ENCODE measurements at places on chromosomes 2 and 18.

DNA sequence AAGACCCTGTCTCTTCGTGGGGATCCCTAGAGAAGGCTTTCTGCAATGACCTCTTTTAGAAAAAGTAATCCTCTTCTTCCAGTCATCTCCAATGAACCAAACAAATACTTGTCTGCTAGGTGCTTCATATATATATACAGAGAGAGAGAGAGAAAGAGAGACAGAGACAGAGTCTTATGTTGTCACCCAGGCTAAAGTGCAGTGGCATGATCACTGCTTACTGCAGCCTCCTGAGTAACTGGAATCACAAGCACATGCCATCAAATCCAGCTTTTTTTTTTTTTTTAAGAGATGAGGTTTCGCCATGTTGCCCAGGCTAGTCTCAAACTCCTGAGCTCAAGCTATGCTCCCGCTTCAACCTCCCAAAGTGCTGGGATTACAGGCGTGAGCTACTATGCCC, 18.6 kb upstream of the PKDCC start:
- no peak for DNase-seq

DNA sequence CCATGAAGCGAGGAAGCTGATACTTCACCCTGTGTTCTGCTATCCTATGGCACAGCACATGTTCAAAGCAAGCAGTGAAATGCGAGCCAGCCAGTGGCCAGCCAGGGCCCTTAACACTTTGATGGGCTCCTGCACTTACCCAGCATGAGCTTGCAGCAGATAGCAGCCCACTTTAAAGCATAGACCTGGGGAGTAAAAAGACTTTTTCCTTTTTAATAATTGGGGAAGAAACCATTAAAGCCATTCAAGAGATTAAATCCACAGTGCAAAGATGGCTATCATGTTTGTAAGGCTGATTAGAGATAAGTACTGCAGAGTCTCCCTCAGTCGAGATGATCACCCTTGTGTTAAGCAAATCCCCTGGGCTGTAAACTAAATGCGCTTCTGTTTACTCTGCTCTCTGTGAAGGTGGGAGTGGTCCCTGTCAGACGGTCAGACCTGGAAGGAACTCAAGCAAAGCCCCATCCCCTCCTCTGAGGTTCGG, 15.7 kb downstream of the CCBE1 start:
- no peak for DNase-seq

DNA sequence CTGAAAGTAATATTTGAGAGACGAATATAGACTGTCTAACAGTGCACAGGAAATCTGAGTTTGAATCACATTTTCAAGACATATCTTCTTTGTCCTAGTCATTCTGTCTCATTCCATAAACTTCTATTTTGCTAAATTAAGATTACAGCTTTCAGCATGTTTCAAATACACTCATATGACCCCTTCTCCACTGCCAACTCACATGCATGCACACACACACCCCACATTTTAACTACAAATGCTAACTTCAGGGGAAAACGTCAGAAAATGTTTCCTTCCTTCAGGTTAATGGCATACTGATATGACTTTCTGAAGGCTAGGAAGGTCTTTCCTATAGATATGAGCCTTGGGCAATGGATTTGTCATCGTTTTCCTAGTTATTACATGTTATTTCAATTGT, 373.7 kb downstream of the RBM43 start:
- no peak for DNase-seq

GRCh38 chr2:240957656-240958365, 40.6 kb upstream of the SNED1 start:
- DNase-seq = no peak

DNA sequence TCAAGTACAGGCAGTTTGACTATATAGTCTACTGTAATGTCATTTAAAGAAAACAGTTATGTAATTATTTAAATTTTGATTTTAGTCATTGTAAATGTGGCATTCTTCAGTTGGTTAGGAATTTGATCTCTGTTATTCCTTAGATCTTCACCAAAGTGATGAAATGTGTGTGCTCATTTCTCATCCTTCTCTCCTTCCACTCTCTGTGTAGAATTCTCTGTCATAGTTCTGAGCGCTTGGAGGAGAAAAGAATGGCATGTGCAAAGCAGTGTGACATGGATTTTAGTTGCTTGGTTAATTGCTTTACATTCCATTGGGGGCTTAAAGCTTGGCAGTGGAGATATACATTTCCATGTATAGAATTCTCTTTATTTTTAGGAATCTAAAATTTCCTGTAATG, 14.8 kb downstream of the PIK3C3 start:
- DNase-seq = no peak

GRCh38 chr2:36478332-36478738, 119.6 kb downstream of the FEZ2 start:
- no peak for DNase-seq

- no peak for DNase-seq
Observed at GRCh38 chr2:128258218-128258617, 60.5 kb downstream of the HS6ST1 start.

DNA sequence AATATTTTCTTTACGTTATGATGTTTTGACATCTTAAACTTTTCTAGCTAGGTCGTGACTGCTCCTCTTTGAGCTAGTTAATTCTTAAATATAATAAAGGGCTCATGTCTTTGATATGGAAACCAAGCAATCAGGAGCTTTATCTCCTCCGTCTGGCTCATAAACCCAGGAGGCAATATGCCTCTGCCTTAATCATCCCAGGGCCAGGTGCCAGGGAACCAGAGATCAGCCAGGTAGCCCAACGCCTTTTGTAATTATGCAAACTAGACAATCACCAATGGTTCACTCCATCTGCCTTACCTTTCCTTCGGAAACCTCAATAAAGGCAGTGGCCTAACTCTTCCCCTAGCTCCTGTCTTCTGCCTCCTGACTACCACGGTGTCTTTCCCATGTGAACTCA, 213.7 kb downstream of the KCNJ3 start:
- no peak for DNase-seq

- DNase-seq = no peak
Observed at GRCh38 chr2:19971691-19972090, 18.2 kb downstream of the WDR35 start.

- DNase-seq = no peak
Observed at GRCh38 chr2:237060534-237061312, 25.0 kb upstream of the COPS8 start.

DNA sequence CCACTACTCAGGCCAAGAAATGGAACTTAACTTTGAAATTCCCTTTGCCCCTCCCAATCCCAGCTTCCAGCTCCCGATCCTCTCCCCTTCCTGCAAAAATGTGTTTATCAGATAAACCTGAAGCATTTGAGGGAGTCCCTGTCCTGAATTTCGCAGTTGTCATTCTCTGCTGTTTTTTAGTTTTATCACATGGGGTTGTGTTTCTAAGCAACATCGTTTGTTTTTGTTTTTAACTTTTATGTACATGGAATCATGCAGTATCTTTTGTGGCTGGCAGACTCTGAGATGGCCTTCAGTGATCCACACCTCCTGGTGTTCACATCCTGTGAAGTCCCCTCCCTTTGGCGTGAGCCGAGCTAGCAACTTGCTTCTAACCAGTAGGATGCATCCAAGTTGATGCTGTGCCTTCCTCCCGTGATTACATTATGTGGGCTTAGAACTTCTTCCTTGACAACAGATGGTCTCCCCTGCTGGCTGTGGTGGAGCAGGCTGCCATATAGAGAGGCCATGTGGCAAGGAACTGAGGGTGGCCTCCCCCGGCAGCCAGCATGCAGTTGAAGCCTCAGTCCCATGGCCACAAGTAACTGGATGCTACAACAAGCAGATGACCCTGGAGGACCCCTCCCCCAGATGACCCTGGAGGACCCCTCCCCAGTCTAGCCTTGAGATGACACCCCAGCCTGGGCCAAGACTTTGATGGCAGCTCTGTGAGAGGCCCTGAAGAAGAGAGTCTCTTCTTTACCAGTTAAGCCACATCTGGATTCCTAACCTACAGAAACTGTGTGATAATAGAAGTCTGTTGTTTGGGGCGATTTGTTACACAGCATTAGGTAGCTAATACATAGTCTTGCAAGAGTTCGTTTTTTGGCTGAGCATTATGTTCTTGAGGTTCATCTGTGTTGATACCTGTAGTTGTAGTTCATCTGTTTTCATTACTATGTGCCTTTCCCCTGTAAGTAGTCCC, 27.7 kb downstream of the SH3BP4 start:
- DNase-seq = no peak

DNA sequence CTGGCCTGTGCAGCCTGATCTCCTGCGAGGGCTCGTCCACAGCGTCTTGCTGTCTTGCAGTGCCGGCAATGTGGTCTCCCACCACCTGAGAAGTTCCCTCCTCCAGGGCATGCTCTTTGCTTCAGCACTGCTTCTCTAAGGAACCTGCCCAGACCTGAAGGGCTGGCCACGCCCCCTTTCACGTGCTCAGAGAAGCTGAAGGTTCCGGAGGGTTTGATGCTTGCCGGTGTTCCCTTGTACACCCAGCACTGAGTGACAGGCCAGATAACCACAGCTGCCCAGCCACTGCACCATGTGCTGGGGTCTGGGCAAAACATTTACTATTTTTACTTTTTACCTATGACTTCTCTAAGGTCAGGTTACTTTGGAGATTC, 1.7 kb upstream of the POLR2D start:
- peak; percentile 21 for DNase-seq

- DNase-seq = no peak
Observed at GRCh38 chr2:65479524-65479923, 47.1 kb upstream of the SPRED2 start.

DNA sequence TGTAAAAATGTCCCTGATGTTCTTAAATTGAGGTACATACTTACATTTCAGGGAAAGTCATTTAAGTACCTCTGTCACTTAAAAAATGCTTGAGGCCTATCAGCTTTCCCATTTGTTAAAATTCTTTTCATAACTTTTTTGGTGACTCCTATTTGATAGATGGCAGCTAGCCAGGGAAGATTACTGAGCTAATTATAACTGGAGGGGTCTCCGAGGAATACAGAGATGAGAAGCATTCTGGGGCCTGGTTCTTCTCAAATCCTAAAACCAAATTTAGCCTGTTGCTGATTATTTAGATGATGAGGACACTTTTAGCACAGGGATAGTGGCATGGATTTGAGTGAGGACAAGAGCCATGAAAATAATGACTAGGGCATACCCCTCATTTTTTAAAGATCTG, 4.8 kb downstream of the UGP2 start:
- no peak for DNase-seq

- no peak for DNase-seq
Observed at GRCh38 chr18:9825571-9826073, 60.2 kb upstream of the TXNDC2 start.

- no peak for DNase-seq
Observed at GRCh38 chr2:178830451-178830850, 23.2 kb upstream of the TTN start.

DNA sequence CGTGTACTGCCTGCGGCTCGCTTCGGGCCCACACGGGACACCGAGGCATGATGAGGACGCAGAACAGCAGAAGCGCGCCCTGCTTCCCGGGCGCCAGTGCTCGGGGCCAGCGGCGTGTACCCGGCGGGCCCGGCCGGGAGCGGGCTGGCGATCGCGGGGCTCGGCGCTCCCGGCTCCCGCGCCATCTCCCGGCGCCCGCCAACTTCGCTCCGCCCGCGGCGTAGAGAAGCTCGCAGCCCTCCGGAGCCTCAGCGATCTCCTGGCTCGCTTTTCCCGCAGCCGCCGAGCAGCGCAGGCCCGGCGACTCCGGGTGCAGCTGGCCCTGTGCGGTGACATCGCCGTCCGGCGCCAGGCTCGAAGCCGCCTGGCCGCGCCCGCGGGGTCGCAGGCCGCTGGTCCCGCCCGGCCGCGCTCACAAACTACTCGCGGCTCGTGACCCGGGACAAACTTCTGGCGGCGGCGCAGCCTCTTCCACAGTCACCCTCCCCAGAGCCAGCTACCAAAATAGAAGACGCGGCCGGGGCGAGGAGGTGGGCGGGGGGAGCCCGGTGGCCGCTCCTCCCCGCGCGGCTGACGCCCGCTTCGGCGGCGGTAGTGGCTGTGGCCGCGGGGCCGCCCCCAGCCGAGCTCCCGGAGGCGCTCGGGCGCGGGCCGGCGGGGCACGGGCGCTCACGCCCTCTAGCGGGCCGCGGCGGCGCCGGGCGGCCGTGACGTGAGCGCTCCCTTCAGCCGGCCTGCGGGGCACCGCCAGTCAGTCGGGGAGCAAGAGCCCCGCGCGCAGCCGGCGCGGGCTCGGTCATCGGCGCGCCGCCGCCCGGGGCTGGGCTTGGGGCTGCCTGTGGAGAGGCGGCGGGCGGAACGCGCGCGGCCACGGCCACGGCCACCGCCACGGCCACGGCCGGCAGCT, at the start of gene PTPRM:
Gene PTPRM, plus strand, starts transcription at position 750 of the 907 bp plus-strand sequence. CDS start 503 bp downstream, outside the sequence.
- no peak for DNase-seq

DNA sequence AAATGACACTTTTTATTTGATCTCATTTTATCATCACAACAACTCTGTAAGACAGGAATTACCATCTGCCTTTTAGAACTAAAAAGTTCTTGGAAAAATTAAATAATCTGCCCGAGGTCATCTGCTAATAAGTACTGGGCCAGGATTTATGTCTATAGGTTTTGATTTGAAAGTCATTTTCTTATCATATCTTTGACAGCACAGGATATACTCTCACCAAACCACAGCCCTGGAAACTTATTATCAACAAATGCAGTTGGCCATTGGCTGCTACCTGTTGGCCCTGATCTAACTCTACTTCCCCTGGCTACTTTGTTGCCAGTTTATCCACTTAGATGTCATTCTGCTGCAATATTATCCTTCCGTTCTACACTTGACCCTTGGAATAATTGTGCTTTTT, 354.6 kb downstream of the RAD51AP2 start:
- no peak for DNase-seq

GRCh38 chr2:208366215-208367127, 40.1 kb upstream of the PTH2R start:
- no peak for DNase-seq

DNA sequence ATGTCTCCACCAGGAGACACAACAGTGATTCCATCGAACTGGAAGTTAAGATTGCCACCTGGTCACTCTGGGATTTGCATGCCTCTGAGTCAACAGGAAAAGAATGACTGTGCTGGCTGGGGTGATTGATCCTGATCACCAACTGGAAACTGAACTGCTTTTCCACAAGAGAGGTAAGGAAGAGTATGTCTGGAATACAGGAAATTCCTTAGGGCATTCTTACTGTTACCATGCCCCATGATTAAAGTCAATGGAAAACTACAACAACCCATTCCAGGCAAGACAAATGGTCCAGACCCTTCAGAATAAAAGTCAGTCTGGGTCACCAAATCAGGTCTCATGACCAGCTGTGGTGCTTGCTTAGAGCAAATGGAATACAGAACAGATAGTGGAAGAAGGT, 12.0 kb upstream of the DDX1 start:
- no peak for DNase-seq

Measured in activated CD8-positive, alpha-beta memory T cell treated with anti-CD3 and anti-CD28 coated beads for 4 hours (primary cell).